SK-N-SH (cell line): ENCODE measurements at places on chromosomes 13 and 19.
A peak's percentile ranks its signal among the peaks of the same experiment; 100 is the strongest.

DNA sequence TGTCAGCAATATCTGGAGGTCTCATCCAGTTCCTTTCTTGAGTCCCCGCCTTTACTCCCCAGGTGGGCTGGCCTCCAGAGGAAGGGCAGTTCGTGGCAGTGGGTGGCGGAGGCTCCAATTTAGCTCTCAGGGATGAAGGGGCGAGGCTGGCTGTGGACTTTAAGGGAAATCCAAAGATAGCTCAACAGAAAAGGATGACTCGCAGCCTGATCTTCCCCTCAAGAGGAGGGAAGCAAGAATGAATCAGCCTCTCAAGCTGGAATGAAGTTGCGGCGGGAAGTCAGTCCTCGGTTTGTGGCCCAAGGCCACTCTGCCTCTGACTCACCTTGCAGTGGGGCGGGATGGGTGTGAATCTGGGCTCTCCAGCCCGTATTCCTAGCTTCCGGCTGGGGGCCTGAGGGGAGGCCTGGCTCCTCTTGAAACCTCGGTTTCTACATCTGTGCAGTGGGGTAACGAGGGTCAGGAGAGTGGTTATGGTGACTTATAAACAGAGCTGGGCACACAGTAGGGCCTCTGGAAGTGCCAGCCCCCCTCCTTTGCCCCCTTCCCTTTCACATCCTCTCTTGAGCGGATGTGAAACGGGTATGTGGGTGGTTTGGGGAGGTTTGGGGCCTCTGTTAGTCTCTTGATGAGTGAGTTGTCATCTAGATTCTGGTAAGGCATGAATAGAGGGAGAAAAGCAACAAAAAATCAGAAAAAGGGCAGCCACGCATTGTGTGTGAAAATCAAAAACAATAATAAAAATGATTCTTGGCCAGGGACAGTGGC is 10.5 kb upstream of the SMG9 start:
- DNase-seq, result no peak

DNA sequence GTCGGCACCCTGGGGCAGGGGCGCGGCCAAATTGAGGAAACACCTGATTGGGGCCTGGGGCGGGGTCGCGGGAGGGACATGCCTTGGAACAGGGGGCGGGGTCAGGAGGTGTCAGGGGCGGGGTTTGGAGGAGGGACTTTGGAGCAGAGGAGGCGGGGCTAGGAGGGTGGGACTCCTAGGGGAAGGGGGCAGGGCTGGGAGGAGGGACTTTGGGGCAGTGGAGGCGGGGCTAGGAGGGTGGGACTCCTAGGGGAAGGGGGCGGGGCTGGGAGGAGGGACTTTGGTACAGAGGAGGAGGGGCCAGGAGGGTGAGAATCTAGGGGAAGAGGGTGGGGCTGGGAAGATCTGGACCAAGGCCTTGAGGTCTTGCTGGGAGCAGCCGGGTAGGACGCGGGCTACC is 21.9 kb downstream of the GRIN2D start:
- peak; percentile 82 for DNase-seq

DNA sequence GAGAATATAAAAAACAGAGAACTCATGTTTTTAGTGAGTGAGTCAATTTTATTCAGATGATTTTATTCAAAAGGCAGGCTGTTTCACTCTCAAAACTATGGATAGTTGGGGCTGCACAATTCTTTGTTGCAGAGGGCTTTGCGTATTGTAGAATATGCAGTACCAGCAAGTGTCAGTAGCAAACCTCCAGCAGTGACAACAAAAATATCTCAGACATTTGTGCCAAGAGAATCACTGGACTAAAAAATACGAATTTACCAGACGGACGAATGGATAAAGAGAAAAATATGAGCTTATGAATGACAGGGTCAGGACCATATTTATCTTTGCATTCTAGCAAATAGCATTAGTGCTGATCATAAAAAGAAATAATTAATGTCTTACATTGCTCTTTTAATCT is 359.1 kb downstream of the FGF14 start:
- no peak for DNase-seq

DNA sequence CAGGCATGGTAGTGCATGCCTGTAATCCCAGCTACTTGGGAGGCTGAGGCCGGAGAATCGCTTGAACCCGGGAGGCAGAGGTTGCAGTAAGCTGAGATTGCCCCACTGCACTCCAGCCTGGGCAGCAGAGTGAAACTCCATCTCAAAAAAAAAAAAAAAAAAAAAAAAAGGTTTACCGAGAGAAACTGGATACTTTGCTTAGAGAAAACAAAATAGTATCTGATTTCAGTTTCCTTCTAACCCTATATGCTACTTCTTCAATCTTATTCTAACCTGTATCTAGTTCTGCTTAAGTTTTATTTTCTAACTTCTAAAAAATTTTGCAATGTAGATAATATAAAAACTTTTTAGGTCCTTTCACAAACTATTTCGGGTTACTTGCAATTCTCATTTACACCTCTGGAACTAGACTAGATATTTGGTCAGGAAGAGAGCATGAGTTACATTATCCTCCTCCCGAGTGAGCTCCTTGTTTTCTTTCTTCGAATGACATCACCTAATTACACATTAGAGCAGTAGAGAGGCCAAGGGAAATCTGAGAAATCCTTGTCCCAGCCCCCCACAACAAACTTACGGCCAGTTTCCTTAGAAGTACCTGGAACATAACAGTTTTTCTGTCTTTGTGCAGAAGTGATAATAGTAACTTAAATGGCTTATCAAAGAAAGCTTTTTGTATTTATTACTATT is 128.9 kb downstream of the B3GLCT start:
- DNase-seq, result no peak

GRCh38 chr13:104833221-104833620 is 1702.2 kb downstream of the EFNB2 start:
- DNase-seq, result no peak

DNA sequence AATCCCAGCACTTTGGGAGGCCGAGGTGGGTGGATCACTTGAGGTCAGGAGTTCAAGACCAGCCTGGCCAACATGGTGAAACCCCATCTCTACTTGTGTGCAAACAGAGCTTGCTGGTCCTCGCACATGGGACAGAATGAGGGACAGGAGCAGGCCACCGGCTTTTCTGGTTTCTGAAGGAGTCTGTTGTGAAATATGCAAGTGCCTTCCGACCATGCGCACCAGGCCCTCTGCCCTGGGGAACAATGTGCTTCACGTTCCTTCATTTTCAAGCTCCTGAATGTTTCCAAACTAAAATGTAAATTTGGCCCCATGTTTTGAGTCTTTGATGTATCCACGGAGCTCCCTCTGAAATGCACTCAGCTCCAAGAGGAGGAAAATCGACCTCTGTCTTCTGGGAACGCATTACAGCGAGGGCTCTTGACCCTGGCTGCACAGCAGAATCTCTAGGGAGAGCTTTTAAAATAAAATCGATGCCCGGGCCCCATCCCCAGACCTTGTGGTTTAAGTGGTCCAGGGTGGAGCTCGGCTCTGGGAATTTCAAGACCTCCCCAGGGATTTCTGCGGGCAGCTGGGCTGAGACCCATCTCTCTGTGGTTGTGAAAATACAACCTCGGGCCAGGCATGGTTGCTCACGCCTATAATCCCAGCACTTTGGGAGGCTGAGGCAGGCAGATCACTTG is 9.3 kb upstream of the ACP4 start:
- DNase-seq, result no peak

DNA sequence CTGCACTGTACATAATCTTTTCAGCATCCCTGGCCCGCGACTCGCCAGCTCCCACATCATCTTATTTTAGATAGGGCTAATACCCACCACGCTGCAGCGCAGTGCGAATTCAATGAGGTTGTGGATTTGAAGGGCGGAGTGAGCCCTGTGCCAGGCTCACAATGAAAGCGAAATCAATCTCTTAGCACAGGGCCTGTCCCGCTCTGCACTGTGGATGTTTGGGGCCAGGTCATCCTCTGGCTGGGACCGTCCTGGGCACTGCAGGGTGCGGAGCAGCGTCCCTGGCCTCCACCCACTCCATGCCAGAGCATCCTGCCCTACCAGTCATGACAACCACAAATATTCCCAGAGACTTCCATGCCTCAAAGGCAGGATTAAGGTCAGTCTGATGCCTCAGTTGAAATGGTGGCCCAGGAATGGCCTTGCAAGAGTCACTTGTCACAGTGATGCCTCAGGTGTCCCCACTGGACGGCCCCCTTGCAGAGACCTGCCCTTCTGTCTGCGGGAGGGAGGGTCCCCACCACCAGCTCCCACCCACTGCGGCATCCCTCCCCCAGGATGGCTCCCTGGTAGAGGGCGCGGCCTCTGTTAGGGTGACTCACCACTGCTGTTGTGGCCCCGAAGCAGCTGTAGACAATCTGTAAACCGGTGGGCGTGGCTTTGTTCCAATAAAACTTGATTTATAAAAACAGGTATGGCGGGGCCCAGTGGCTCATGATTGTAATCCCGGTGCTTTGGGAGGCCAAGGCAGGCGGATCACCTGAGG is 5.6 kb downstream of the UHRF1 start:
- no peak for DNase-seq

DNA sequence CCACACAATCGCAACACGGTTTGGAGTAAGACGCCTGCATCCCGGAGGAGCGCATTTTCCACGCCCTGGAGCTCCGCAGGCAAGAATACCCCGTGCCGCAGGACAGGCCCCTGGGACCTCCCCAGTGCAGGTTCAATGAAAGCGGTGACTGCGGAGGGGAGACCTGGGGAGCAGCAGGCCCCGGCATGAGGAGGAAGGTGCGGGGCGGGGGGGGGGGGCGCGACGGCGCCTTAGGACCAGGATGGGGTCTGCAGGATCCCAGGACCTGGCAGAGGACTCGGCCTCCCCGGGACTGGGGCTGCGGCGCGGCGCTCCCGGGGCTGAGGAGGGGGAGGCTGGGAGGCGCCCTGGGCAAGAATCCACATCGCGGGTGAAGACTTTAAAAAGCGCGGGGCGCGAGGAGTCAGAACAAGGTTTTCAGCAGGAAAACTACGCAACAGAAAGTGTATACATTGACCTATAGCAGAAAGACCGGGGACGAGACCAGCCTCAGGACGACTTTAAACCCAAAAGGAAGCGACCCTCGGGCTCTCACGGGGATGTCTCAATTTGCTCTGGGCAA is 432 bp downstream of the ZNF611 start:
- DNase-seq, result peak; percentile 74

DNA sequence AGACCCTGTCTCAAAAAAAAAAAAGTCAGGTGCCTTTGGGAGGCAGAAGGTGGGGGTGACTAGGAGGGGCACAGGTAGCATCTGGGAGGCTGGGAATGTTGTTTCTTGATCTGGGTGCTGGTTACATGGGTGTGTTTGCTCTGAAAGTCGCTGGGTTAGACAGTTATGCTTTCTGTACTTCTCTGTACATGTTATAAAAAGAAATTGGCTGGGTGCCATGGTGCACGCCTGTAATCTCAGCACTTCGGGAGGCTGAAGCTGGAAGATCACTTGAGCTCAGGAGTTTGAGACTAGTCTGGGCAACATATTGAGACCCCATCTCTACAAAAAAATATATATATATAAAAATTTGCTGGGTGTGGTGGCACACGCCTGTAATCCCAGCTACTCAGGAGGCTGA is 15.1 kb downstream of the NOSIP start:
- DNase-seq, result no peak

GRCh38 chr13:36358175-36358718 is 12.1 kb upstream of the SPART start:
- DNase-seq, result no peak

GRCh38 chr13:28531077-28531844 is 36.3 kb upstream of the FLT1 start:
- peak; percentile 48 for DNase-seq

DNA sequence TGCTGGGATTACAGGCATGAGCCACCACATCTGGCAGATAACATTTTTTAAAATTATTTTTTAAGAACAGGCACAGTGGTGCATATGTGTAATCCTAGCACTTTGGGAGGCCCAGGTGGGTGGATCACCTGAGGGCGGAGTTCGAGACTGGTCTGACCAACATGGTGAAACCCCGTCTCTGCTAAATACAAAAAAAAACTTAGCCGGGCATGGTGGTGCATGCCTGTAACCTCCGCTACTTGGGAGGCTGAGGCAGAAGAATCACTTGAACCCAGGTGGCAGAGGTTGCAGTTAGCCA is 631 bp upstream of the PALM3 start:
- no peak for DNase-seq

DNA sequence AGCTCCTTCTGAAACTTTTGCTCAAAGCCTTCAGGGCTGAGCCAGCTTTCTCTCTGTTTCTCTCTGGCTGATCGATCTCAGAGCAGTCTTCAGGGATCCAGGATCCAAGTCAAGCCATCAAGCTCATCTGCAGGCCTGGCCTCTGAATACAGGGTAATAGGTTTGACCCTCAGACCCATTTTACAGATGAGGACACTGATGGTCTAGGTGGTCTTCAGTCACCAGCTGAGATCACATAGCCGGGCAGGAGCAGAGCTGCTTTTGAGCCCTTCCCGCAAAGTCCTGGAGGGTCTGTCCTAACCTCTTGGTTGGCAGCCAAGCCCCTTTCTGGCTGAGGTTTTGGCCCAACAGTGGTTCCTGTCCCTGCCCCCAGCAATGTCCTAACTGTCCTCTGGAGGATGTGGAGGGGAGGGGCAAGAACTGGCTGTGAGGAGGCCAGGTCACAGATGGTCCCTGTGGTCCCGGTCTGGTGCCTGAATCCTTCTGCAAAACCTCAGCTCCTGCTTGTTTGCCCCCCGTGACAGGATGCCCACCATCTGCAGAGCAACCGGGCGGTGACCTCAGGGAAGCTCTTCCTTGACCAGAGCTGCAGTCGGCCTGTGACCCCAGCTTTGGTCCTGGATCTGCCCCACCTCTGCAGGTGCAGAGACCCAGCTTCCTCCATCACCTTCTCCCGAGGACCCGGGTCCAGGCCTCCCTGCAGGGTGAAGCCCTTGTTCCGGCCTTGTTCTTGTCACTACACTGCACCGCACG is 5.8 kb upstream of the PEAK3 start:
- no peak for DNase-seq

GRCh38 chr19:38310279-38310670 is 5.5 kb downstream of the YIF1B start:
- no peak for DNase-seq

DNA sequence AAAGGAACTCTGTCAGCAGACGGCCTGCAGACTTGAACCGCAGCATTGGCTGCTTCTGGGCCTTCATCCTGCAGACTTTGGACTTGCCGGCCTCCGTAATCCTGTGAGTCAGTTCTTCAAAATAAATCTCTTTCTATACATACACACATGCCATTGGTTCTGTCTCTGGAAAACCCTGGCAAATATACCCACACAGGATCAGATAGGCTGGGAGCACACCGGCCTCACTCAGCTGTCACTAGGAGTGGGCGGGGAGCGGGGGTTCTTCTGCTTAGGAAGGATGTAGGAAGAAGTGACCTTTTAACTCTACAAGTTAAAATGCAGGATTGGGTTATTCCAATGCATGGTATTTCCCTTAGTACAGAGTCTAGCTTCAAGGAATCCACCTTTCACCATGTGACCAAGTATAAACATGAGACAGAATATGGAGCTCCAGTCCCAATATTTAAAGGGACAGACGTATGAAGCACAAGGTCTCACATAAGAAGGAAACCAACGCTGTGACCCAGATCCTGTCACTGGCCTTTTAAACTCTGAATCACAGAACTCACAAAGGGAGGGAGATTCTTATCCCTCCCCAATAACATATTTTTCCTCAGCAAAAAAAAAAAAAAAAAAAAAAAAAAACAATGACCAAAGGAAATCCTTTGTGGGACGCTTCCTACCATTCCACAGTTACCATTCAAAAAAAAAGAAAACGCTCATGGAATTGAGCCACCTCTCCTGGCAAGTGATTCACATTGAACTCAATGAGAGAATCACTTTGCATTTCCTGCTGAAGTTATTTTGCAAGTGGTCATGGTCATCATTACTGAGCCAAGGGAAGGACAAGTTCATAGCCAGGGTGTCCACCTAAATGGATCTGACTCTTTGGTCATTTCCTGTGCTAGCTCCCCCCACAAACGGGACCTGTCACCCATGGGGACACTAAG is 352.9 kb downstream of the FOXO1 start:
- DNase-seq, result no peak
